IPS-NIHi11 (cell line): ENCODE measurements at places on chromosomes 7 and 10.

DNA sequence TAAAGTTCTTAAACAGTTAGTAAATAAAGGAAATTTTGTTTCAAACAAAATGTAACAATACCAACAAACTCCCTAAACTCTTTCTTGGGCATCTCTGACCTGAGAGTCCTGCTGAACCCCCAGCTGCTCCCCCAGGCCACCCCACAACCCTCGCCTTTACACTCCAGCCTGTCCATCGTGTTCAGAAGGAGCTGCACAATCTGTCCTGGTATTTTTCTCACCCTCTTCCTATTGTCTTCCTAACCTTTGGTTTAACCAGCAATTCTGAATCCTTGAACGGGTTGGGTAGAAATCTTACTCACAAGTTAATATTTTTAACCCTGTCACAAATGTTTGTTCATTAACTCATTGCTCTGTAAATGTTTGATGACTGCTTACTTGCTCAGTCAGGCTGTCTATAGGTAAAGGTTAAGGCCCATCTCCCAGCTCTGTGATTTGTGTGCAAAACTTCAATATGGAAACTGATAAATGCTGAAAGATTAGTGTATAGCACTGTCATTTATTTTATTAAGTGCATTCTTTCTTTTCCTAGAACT is 16.8 kb downstream of the SFRP4 start:
- no peak for DNase-seq

DNA sequence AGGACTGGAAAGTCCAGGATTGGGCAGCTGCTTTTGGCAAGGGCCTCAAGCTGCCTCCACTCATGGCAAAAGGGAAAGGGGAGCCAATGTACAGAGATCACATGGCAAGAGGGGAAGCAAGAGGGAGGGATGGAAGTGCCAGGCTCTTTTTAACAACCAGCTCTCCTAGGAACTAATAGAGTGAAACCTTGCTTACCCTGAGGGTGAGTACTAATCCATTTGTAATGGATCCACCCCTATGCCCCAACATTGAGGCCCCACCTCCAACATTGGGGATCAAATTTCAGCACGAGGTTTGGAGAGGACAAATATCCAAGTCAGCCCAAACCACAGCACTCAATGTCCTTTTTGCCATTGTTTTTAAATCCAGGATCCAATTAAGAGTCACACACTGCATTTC is 12.5 kb downstream of the HABP2 start:
- DNase-seq, result no peak

DNA sequence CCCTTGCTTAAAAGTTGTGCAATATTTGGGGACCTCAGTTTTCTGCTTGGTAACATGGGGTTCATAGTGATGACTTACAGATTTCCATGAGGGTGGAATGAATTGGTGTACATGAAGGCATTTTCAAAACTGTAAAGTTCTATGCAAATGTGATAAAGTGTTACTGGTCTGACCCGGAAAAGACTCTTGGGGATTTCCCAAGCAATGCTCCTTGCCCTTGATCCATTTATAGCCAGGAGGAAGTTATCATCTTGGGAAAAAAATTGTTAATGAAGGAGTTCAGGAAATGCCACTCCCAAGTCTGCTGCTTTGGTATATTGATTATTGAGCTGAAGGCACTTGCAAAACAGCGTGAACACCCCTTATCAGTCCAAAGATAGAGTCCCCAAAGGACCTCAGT is 96.3 kb upstream of the ZPBP start:
- DNase-seq, result no peak

DNA sequence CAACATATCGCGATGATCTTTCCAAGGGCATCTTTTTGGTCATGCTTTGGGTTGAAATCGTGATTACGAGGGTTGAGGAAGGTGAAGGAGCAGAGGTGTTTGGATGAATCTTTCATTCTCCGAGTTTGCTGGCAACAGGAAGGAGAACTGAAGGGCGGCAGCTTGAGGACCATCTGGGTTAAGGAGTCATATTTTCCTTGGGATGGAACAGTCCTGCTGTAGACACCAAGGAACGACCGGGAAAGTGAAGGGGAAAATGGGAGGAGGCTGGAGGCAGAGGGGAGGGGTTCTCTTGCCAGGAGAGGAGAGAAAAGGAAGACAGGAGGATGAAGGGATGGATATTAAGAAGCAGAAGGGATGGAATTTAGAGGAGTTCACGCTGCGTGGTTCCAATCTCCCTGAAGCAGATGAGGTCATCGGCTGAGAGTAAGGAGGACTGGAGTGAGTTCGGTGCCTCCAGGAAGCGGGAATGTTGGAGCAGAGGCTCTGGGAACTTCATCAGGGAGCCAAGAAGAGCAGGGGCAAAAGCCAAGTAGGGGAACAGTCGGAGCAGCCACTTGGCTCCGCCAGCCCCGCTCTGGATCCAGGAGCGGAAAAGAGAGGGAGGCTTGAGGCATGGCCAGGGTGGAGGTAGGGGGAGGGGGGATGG is 116.6 kb upstream of the GALNT17 start:
- DNase-seq, result no peak

- DNase-seq, result no peak
Observed at GRCh38 chr10:130810856-130811255, 500.7 kb downstream of the TCERG1L start.

DNA sequence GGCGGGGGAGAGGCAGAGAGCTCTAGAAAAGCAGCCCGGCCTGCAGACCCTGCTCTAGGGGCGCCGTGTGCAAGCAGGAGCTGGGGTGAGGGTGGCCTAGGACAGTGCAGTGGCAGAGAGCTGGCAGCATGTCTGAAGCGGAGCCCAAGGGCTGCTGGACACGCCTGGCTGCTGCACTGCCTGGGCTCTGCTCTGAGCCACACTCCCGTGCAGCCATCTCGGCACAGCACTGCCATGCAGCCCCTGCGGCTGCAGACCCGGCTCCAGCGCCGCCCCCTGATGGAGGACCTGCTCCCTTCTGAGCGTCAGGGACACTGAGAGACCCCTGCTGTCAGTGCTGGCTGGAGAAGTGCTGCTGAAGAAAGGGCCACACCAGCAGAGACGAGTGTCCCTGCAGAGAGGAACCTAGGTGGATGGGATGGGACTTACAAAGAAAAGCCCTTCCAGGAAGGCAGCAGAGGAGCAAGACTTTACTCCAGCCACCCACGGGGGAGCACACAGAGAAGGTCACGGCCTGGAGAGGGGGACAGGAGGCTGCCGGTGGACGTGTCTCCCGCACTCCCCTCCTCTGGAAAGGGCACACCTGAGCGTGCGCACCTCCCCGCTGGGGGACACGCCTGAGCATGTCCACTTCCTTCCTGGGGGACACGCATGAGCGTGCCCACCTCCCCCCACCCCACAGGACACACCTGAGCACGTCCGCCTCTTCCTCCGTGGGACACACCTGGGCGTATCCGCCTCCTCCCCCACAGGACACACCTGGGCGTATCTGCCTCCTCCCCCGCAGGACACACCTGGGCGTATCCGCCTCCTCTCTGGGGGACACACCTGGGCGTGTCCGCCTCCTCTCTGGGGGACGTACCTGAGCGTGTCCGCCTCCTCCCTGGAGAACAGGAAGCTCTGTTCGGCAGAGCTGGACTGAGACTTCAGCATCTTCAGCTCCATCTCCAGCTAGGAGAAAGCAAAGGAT is 252.9 kb downstream of the MAD1L1 start:
- peak; percentile 62 for DNase-seq

- no peak for DNase-seq
Observed at GRCh38 chr7:86970986-86971385, 88.5 kb downstream of the ELAPOR2 start.

GRCh38 chr10:16648366-16648765 is 126.7 kb upstream of the C1QL3 start:
- no peak for DNase-seq

DNA sequence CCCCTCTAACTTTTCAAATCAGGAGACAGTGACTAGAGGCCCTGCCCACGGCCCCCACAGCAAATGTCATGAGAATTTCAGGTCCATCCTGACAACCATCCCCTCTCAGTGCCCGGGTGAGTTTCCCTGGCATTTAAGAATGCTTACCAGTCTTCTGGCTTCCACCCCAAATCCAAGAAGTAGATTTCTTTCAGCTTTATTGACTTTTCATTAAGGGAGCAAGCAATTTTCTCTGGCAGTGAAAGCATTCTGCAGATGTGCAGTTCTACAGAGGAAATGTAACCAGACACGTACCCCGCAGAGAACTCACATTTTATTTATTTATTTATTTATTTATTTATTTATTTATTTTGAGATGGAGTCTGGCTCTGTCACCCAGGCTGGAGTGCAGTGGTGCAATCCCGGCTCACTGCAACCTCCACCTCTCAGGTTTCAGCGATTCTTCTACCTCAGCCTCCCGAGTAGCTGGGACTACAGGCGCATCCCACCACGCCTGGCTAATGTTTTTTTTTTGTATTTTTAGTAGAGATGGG is 120.9 kb upstream of the KCTD7 start:
- no peak for DNase-seq
